Ecto neural progenitor cell (in vitro differentiated cells): ENCODE measurements at places on chromosomes 5 and 9.

DNA sequence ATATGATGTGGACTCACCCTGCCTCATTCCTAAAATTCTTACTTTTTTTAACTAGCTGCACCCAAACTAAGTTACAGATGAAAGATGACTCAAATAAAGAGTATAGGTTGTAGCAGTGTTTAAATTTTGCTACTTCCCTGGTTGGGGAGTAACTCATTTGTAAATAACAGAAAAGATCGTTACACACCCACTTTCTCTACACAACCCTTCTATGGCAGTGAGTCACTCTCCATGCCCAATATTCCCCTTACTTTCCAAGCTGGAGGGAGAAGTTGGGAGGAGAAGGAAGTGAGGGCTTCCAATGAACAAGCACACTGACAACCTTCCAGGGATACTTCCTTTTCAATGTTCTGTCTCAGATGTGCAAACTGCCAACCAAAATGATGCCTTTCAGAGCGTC lies 1.9 kb downstream of the RASEF start:
- no peak for DNase-seq

- DNase-seq: no peak
These were observed 943.8 kb downstream of the NR2F1-AS1 start for GRCh38 chr5:92637247-92637646.

GRCh38 chr5:83760579-83760978 lies 39.9 kb upstream of the HAPLN1 start:
- DNase-seq: no peak

DNA sequence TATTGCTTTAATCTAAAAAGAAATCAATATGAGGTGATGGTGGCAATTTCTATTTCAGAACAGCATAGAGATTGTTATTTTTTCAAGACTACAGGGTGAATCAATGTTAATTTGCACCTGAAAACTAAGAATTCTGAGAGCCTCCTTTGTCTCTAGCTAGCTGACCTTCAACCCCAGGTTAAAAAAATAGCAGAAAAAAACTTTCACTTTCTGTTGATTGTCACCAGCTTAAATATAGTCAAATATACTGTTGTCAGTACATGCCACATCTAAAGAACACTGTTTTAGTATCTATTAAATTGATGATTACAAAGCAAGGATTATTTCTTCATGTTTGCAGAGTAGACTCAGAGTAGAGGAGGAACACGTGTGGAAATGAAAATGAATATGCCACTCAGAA lies 1371.4 kb downstream of the MAT2B start:
- no peak for DNase-seq

DNA sequence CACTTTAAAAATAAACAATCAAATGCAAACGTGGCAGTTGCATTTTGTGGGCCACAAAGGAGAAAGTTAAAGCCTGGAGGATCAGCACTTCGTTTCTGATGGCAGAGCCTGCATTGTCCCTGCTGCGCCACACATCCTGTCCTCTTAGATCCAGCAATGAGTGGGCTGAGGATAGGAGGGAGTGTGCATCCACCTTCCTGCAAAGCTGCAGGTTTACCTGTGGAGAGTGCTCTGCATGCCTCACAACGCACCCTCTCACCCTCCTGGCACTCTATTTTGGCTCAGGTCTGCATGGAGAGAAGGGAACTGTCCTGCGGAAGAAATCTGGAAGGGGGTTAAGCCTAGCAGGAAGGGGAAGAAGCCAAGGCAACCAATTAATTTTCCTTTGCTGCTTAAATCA lies 212.2 kb upstream of the SLC24A2 start:
- DNase-seq: no peak

- DNase-seq: no peak
These were observed 29.4 kb downstream of the HACD4 start for GRCh38 chr9:21002040-21002439.

DNA sequence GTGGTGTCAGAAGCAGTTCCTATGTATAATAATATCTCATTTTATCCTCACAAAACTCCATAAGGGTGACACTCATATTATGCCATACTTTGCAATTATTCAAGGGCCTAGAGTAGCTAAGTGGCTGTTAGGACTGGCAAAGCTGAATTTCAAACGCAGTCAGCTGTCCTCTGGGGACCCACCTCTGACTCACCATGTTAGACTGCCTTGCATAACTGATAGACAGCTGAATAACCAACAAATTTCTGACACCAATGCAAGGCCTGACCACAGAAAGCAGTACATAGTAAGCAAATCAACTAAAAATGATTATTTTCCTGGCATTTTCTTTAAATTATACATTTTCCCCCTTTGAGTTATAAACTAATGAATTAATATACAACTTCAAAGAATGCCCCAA lies 251.6 kb upstream of the PTGER4 start:
- no peak for DNase-seq

DNA sequence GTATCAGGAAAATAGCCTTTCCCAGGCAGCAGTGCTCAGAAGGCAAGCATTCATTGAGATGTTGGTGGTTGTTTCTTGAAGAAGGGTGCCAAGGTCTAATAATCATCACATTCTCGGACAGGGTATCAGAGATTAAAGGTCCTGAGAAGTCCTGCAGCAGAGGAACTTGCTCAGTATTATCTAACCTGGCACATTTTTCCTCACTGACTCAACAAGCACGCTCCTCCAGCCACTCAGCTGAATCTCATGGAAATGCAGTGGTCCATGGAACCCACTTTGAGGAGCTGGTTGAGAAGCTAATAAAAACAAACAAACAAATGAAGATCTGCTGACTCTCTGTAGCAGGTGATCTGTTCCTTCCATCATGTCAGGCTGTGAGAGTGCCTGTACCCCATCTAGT lies 35.3 kb upstream of the ICE1 start:
- no peak for DNase-seq

DNA sequence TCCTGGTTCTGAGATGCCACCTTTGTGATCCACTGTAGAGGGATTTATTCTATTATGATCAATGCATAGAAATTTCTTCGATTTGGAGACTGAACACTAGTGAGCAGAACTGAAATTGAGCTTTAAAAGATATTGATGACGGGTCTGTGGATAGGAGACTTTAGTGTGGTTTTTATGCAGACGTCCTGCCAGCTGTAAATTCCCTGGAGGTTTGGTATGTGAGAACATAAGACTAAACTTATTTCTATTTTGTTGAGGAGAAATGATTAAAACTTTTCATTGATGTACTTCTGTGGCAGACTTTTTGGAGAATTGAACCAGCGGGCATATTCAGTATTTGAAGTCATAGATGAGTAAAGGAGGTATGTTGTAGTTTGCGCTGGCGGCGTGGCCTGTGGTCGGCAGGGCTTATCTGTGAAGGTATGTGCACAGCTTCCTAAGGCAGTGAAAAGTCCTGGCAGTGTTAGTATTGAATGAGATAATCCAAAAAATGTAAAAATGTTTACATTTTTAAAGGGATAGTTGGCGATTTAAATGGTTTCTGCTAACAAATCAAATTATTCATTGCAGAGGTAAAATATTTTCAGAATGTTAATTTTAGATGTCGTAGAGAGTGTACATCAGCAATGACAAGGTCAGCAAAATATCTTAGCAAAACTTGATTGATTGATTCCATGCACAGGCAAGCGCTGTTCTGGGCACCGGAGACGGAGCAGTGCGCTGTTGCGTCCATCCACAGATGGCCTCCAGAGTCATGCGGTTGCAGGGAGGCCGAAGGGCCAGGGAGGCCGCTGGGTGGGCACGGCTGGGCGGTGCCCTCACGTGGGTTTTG lies 20.4 kb downstream of the TENT4A start:
- DNase-seq: no peak
